Activated T-helper 1 cell treated with anti-CD3 and anti-CD28 coated beads, Interleukin-2, amount 50 U/mL, for 16 hours (primary cell): ENCODE measurements at places on chromosomes 2 and 18.

DNA sequence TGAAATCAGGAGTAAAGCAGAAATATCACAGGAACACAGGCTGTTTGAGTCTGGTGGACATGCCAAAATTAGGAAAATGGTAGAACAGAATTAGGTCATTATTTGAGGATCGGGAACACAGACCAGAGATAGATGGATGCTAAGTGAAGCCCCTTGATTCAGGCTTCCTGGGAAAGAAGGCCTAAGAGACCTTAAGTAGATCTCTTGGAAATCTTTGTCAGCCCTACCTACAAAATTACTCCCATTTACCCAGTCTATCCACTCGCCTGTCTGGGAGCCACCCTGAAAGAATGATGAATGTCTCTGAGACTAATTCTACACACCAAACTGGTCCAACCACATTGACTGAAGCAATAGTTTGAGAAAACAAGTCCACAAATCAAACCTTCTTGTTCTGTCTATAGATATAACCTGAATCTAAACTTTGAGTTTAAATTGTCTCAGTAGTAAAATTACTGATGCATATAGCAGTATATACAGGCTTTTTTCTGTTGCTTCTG, 36.6 kb upstream of the TANK start:
- DNase-seq = no peak

- DNase-seq = peak; percentile 47
These were observed 16.6 kb downstream of the THAP4 start for GRCh38 chr2:241620419-241620769.

- DNase-seq = no peak
These were observed 814 bp upstream of the RAB1A start for GRCh38 chr2:65130664-65131175.

GRCh38 chr2:44638649-44639048, 276.9 kb downstream of the CAMKMT start:
- no peak for DNase-seq

GRCh38 chr2:208189810-208190503, at the start of gene C2orf80:
Gene C2orf80, minus strand, starts transcription at chr2:208190030. Its CDS starts 3,044 bp downstream, at chr2:208186986.
- no peak for DNase-seq

- no peak for DNase-seq
These were observed 170.0 kb downstream of the HRH4 start for GRCh38 chr18:24630346-24630880.

DNA sequence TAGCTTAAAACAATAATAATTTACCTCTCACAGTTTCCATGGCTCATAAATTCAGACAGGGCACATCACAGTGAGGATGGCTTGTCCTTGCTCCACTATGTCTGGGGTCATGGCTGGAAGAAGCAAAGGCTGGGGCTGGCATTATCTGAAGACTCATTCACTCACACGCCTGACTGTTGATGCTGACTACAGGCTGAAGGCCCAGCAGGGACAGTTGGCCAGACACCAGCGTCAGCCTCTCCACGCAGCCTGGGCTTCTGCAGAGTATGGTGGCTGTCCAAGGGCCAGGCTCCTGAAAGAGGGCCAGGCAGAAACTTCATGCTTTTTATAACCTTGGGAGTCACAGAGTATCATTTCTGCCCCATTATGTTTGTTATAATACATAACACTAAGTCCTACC, 33.4 kb downstream of the YPEL5 start:
- DNase-seq = no peak

DNA sequence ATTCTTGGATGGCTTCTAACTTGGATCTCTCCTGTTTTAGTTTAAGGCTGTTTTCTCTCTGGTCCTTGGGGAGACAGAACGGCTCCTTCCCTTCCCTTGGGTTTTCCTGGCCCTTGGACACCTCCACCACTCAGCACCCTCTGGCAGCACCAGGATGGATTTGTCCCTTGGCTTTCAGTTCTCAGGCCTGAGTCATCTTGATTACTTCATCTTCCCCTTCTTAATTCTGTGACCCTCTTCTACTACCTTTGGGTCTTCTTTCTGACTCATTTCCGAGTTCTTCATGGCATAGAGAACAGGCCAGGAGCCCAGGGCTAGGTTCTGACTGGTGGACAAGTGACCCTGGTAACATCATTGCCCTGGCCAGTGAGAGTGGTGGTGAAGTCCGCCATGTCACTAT, 14.9 kb downstream of the IGFBP2 start:
- no peak for DNase-seq

GRCh38 chr18:7601246-7601615, 34.1 kb downstream of the PTPRM start:
- no peak for DNase-seq

DNA sequence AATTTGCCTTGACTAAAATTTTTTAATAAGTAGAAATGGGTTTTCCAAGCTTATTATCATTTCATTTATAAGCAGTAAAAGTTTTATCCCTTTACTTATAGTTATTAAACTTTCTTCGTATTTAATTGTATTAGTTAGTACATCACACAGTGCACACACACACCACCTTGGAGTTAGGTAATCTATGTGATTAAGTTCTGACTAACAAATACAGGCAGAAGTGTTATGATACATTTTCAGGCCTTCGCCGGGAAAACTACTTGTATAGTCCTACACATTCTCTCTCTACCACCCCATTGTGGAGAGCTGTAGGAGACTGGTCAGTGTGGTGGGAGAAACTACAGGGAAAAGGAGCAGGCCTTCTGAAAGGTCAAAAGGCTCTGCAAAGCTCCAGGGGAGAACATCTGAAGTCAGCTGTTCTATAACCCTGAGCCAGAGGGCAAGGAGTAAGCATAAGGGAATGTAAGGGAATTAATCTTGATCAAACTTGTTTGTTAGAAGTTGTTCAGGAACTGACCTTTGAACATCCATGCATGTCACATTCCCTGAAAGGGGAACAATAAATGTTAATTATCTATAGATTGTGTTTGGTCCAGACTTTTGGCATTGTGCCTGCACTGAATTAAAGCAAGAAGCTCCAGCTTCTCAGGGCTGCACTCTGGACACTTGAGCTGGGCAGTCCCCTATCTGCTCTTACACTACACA, 231.7 kb downstream of the FSIP2 start:
- DNase-seq = no peak

DNA sequence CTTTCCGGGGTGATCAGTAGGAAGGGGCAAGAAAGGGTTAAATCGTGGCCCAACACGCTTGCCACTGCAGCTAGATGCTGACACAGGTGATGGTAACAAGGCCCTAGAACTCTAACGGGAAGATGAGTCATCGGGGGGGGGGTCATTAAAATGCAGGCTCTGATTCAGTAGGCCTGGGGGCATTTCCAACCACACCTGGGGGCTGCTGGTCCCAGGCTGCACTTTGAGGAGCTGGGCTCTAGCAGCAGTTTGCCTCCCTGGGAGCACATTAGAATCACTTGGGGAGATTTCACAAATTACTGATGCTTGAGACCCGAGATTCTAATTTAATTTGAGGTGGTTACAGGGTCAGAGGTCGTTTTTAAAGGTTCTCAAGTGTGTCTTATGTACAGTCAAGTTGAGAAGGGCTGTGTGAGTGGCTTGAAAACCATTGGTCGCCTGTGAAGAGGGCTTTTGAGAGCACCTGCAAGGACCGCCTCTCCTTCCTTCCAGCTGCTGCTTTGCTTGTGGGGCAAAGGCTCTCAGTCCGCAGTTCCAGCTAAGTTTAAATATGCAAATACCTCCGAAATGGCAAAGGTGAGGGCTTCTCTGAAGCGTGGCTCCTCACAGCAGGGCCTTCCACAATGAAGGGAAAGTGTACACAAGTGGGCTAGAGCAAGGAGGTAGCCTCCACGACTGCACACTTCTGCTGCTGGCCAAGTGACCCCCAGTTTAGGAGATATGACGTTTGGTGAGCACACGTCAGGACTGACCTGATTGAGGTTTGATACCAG, 128.0 kb upstream of the MSH6 start:
- no peak for DNase-seq

GRCh38 chr2:164084066-164084465, 348.3 kb upstream of the FIGN start:
- DNase-seq = no peak

- DNase-seq = no peak
These were observed 135.5 kb downstream of the IRS1 start for GRCh38 chr2:226664140-226664539.

- no peak for DNase-seq
These were observed 31.5 kb downstream of the STAT1 start for GRCh38 chr2:190982262-190983034.

GRCh38 chr2:85719609-85720240, 25.6 kb downstream of the GNLY start:
- DNase-seq = no peak

DNA sequence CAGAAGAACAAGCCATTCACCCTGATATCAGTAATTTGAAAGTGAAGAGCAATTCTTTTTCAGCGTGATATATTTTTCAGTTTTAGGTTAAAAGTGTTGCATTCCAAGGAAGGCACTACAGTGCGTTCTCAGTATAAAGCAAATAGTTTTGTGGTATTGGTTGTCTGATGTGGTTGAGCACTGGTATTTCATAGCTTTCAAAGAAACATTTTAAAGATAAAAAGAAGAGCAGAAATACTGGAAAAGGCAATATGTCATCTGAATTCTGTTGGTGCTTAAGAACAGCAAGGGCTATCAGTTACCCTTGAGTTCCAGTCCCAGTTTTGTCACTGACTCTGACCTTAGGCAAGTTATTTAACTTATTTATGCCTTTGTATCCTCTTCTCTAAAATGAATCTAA, 191.6 kb downstream of the BABAM2 start:
- no peak for DNase-seq

DNA sequence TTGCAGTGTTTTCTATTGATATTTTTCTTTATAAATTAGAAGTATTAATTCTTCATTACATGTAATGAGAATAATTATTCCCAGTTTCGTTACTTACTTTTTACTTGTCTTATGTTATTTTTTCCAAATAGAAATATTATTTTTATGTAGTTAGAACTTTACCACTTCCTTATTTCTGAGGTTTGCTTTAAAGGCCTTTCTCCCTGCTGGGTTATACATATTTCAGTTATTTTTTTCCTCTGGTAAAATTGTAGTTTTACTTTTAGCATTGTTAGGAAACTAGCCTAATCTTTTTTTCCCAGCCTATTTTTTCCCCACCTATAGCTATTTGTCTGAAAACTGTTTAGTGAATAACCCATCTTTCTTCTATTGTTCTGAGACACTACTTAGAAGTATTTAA, 17.1 kb downstream of the RNF144A start:
- DNase-seq = no peak

GRCh38 chr2:230267556-230267955, 42.0 kb downstream of the SP140 start:
- no peak for DNase-seq

- DNase-seq = no peak
These were observed 39.8 kb downstream of the LMAN2L start for GRCh38 chr2:96700086-96700485.

DNA sequence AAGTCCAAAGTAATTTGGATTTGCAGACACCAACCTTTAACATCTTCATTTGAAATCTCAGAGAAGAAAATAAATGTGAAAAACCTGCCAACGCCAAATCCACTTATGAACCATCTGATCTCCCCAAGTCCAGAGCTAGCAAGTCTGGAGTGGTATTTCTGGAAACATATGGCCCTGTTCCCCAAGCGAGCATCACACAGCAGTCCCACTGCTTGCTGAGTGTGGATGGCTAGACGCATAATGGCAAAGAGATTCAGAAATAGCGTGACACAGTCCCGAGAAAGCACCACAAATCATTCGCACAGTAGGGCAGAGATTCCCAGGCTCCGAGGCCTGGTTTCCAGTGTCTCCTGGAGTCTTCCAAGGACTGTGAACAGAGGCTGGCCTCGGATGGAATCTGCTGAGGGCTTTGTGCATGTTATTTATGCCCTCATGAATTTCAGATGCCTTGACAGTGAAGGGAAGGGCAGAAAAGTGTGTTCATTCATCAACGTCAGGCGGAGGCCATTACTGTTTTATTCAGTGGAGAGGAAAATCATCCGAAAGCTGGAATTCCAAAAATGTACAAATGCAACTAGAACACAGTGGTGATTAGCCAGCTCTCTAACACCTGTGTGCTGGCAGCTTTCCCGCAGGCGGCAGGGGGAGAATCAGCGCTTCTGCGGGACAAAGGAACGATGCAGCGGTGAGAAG, 417.0 kb downstream of the EIPR1 start:
- no peak for DNase-seq

DNA sequence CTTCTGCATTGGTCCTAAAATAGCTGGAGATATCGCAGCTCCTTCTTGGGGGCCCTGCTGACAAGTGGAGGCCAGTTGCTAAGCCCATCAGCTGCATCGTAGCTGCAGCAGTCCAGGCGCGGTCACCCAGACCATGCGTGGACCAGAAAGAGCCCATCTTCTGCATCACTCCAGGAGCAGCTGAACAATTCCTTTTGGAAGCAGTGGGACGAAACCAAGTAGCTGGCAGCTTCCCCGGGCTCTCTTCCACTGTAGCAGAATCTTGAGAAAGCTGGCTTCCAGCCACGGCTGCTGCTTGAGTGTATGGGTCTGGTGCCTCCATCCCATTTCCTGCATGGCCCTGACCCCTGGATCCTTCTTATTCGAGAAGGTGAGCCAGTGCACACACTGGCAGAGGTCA, 22.2 kb upstream of the CAB39 start:
- no peak for DNase-seq

DNA sequence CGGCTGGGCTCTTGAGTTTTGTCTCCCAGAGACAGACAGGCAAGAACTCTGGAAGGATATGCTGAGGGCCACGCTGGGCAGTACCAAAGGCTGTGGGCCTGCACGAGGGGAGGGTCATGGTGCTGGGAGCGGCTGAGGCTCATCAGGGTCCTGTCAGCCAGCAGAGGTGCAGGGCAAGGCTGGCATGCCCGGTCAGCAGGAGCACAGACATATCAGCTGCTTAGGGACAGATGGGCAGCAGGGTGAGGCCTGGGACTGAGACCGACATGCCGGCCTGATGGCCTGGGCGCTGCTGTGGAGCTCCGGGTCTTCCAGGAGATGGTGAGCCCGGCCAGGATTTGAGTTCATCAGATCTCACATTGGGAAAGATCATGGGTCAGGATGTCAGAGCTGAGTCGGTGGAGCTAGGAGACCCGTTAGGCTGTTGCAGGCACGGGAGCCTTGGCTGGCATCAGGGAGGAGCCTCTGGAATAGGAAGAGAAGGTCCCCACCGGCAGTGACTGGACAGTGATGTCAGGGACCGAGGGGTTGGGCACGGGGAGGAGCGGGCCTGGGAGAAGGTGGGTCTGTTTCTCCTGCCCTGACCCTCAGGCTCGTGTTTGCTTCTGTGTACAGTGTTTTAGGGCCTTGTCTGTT, 18.8 kb downstream of the CNDP2 start:
- no peak for DNase-seq

DNA sequence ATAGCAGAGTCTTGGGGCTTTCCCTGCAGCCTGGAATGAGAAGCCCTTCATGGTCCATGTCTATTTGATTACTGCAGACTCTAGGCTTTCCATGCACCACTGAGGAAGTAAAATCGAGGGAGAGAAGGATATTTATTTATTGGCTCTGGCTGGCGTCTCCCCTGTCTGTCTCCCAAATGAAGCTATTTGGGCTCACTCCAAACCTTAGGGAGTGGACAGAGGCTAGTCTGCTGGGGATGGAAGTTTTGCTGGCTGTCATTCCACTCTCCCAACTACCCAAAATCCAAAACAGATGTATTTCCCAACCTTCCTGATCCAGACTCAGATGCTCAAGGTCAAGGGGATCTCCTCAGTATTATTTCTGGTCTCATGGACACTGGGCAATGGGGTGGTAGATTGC, 33.7 kb downstream of the TMEM17 start:
- DNase-seq = no peak
